Stimulated activated CD8-positive, alpha-beta memory T cell treated with anti-CD3 and anti-CD28 coated beads, Interleukin-7, amount 100 ng/mL, for 1 hour (primary cell): ENCODE measurements at places on chromosomes 1 and 21.

DNA sequence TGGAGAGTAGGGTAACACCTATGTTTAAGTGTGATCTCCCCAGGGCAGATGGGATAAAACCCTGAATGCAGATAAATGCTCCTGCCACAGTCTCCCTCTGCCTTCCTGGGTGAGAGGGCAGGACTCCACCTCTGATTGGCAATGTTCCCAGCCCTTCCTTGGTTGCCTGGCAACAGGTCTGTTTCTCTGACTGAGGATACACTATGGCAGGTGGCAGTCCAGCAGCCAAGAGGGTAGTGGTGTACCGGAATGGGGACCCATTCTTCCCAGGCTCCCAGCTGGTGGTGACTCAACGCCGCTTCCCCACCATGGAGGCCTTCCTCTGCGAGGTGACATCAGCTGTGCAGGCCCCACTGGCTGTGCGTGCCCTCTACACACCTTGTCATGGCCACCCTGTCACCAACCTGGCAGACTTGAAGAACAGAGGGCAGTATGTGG, at the start of gene DCDC2B:
Gene DCDC2B, plus strand, starts transcription at position 199 of the 438 bp plus-strand sequence. Its CDS starts 5 bp downstream, at position 204.
- DNase-seq: no peak

GRCh38 chr1:239718571-239718970, 332.2 kb downstream of the CHRM3 start:
- DNase-seq: no peak

- no peak for DNase-seq
These were observed 1.6 kb downstream of the ABCA4 start for GRCh38 chr1:94119306-94119705.

DNA sequence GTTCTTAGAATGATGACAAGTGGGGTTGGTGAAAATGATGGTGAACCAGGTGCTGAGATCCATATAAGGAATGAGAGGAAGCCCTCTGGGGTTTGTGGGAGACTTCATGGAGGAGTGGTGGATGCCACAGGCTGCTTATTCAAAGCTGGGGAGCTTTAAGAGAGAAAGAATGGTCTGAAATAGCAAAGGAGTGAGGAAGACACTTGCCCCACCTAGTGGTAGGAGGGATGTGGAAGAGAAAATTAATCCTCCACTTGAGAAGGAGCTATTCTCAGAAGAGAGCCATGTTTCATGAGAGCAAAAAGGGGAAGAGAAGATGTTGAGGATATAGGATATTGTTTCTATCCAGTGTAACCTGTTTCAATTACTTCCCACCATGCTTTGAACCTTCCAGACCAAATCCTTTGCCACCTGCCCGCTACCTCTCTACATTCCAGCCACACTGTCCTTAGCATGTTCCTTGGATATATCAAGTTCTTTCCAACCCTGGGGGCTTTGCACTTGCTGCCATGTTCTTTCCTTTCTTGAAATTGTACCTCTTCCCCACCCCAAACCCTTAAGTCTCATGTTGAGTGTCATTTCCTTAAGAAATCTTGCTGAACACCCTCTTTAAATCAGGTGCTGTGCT, 19.6 kb upstream of the ZNF648 start:
- no peak for DNase-seq

DNA sequence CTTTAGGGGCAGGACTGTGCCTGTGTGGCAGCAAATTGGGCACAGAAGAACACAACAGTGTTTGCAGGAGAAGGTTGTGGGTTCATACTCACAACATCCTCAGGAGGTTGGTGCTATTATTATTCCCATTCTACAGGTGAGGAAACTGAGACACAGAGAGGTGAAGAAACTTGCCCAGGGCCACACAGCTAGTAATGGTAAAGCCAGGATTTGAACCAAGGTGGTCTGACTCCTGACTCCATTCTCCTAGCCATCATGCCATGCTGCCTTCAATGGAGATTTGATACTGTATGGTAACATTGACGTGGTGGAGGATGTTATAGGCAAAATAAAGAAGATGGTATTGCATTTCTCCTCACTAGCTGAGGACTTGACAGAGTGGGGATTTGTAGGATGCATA, 334.2 kb downstream of the RPS6KC1 start:
- no peak for DNase-seq

GRCh38 chr1:6414881-6415626, 4.7 kb downstream of the HES2 start:
- DNase-seq: no peak

- no peak for DNase-seq
These were observed 5.1 kb downstream of the DCST1 start for GRCh38 chr1:155038602-155039307.

DNA sequence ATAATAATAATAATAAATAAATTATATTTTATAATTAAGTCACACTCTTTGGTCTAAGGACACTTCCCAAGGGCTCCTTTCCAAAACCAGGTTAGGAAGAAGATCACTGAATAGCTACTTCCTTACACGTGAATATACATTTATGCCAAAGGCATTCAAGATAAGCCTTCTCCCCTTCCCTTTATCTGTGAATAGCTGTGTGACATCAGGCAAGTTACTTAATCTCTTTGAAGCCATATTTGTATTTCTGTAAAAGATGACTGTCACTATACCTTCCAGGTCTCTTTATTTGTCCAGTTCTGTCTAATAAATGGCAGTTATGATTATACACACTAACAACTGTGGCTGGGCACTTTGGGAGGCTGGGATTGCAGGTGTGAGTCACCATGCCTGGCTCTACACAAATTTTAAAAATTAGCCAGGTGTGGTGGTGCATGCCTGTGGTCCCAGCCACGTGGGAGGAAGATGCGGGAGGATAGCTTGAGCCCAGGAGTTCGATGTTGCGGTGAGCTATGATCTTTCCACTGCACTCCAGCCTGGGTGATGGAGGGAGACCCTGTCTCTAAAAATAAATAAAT, 5.5 kb upstream of the RNF11 start:
- no peak for DNase-seq

DNA sequence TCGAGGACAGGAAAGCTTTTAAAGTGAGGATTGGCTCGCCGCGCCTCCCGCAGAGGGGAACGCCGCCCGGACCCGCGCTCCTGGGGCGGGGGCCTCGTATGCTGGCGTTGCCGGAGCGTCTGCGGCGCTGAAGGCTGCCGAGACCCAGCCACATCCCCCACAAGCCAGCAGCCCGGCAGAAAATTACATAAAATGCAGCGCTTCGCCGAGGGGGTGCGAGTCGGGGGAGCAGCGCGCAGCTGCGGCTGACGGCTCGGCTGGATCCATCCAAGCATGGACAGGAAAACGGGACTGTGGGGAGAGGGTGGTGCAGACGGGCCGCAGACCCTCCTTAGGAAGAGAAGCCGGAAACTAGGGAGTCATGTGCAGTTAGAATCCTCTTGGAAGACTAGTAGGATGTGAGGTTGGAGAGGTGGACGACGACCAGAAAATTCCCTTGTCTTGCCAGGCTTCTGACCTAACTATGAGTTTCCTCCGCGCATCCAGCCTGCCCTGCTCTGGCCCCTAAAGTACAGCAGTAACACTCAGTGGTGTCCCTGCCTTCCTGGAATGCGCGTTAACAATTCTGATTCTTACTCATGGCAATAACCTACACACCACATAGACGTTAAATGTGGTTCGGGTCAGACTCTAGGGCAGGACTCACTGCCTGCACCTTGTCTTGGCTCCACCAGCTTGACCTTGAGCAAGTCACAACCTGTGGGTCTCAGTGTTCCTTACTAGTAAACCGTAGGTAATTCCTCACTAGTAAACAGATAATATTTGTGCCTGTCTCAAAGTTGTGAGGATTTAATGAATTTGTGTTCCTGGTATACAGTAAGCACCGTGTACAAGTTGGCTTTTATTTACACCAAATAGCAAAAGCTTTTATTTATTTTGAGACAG, 953 bp upstream of the BRWD1 start:
- DNase-seq: no peak
